ENCODE measurements at places on chromosomes 6 and 20.

DNA sequence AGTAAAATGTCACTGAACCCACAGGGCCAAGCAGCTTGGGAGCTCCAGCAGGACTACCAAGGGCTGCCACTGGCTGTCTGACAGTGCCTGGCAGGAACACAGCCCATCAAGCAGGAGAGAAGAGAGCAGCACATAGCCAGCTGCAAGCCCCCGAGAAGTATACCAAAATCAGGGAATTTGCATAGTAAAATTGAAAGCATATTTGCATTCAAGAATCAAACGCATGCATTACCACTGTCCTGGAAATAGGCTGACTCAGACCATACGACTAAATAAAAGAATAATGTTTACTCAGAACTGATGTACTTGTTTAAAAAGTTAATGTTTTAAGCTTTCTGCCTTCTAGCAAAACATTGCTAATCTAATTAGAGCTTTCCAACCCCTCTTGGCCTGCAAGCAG, 298.1 kb downstream of the TFAP2B start:
- DNase-seq: no peak

GRCh38 chr20:25281541-25281991, 33.7 kb downstream of the PYGB start:
- no peak for DNase-seq

DNA sequence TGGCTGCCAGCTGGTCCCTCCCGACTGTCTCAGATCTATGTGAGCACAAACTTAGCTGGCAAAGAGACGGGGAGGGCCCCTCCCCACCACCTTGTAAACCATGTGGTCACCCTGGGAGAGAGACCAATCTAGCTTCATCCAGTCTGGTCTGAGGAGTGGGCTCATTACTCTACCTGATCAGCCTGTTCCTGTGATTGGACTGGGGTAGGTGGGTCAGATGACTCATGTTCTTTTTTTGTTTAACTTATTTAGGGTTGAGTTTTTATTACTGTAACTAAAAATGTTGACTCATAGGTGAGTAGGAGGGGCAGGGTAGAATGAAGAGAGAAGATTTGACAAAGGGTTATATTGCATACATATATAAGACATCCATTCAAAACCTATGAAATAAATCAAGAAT, 4.7 kb downstream of the GSTA4 start:
- no peak for DNase-seq

- DNase-seq: no peak
These were observed 90.3 kb downstream of the RNF144B start for GRCh38 chr6:18477301-18477941.

DNA sequence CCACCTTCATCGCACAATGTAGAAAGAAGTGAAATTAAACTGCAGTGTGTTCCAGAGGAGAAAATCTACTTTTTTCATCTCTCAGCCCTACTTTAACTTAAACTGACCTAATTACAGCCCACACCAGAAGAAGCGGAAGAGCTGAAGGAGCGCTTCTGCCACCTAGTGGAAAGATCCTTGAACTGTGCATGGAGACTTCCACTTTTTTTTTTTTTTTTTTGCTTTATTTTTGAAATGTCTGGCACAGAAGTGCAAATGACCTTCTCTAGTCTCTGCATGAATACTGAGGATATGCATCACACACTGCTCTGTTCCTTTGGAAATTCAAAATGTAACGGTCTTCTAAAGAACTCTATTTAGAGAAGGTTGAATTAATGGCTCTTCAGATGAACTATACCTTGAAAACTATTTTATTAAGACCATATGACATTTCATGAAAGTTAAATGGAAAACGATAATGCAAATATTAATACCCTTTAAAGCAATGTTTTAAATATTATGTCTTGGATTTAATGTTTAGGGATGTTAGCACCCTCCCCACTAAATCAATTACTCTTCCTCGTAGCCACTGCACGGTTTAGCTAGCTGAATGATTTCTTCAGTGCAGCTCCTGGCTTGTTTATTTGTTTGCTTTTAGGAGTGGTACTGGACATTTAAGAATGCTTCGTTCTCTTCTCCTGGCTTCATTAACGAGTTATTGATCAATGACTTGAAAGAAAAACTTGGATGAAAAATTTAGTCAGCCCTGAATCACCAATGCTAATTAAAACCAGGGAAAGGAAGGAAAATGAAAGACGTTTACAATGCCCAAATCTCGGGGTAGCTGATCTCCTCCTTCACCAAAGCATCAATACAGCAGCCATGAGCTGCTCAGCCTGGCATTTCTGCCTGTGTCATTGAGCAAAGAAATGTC, 569.6 kb upstream of the GJE1 start:
- peak; percentile 83 for DNase-seq

- no peak for DNase-seq
These were observed 1.8 kb downstream of the FOXO3 start for GRCh38 chr6:108562503-108562993.

- no peak for DNase-seq
These were observed 88.7 kb downstream of the ELOVL5 start for GRCh38 chr6:53259860-53260580.

DNA sequence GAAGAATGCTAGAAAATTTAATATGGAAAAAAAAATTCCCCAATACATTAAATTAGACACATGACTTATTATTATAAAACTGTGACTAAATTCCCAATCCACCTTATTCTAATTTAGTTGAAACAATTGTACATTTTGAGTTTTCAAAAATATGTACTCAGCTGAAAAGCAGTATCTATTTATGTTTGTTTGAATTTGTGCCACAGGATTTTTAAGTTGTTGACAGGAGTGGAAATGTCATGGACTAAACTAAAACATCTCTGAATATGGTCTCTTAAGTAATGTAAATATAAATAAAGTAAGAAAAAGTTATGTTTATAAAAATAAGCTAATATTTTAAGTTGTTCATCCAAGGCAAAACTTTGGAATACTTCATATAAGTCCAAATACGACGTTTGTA, 86.9 kb downstream of the COL21A1 start:
- DNase-seq: no peak

DNA sequence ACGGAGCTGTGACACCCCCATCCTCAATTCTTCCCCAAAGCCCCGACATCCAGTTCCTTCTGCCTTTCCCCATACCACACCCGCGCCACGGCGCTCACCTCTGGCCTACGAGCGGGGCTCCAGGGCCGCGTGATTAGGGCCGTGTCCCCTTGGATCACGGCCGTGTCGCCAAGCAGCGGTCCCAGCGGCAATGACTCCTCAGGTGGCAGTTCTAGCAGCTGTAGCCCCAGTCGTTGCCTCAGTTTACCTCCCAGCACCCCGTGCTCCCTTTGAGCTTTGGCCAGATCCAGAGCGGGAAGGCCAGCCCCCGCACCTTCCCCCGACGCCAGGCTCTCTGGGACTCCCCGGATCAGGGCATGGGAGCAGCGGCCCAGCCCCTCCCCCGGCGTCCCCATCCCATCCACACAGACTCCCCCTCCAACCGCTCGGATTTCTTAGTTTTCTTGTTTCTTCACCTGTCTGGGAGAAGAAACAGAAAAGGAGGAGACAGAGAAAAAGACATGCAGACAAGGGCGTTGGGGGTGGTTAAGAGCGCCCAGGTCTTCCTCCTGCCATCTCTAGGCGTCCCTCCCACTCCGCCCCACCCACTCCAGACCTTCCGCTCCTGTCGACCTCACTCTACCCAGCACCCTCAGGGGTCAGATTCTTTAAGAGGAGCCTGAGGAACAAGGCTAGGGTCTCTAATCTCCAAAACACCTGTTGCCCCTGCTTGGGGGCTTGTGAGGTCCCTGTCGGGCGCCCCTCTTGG, at the start of gene DDAH2:
TSS of gene DDAH2 (minus strand) at position 533 of the 748 bp plus-strand sequence. CDS start at position 395, 138 bp downstream.
- no peak for DNase-seq

- no peak for DNase-seq
These were observed at the start of gene CST2 for GRCh38 chr20:23826541-23827021. Gene CST2, minus strand, starts transcription at chr20:23826729. Its CDS starts 69 bp downstream, at chr20:23826660.

- no peak for DNase-seq
These were observed 40.3 kb downstream of the FYN start for GRCh38 chr6:111832833-111833418.

- no peak for DNase-seq
These were observed 36.6 kb upstream of the ADTRP start for GRCh38 chr6:11815231-11815630.

GRCh38 chr20:52724541-52724940, 247.6 kb upstream of the TSHZ2 start:
- DNase-seq: no peak

All from right renal cortex interstitium (tissue), 3 donors.